NCI-H748 treated with DMSO at 0.1 percent for 48 hours (cell line): ENCODE measurements at places on chromosomes 3 and 15.

GRCh38 chr15:56817321-56818080 is 84.2 kb upstream of the ZNF280D start:
- no peak for DNase-seq

DNA sequence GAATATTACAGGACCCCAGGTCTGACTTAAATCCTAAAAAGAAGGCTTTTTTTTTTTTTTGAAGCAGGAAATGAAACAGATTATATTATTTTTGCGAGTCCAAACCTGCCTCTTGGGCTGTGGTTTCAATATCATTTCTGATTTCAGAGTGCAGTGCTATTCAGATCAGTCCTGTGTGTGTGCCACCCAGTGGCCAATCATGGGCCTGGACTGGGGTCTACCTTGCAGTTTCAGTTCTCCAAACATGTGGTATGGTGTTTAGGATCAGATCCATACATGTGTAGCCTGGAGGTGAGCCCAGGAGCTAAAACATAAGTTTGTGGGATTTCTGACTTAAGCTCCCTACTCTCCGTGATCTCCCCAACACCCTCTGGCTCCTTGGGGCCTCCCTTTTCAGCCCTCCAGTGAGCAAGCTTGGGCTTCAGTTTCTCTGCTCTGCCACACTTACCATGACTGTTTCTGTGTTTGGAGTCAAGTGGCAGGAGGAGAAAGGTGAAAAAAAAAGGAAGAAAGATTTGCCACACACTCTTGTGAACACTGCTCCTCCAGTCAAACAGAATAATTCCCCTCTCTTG is 12.1 kb upstream of the THSD4 start:
- DNase-seq, result no peak

- no peak for DNase-seq
These were observed 96.3 kb downstream of the NUP210 start for GRCh38 chr3:13323822-13324221.

DNA sequence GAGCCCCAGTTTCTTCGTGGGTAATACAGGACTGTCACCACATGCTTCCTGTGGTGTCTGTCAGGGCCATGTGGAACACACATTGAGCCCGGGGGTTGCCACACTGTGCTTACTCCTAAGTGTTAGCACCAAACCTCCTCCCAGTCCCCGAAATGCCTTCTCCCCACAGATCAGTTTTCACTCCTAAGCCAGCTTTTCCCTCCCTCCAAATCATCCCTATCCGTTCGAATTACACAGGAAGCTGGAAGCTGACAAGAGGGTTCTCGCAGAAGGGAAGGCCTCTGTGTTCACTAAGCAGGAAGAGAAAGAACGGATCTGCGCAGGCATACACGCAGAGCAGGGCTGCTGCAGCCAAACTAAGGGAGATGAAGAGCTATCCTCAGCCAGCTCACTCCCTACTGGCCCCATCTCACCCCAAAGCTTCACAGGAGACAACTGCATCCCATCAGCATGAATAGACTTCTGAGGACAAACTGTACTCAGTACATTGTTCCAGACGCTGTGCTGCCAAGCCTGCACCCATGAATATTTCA is 32.3 kb downstream of the XXYLT1 start:
- no peak for DNase-seq

- peak; percentile 3 for DNase-seq
These were observed 744.0 kb upstream of the SGO1 start for GRCh38 chr3:20930034-20930433.

DNA sequence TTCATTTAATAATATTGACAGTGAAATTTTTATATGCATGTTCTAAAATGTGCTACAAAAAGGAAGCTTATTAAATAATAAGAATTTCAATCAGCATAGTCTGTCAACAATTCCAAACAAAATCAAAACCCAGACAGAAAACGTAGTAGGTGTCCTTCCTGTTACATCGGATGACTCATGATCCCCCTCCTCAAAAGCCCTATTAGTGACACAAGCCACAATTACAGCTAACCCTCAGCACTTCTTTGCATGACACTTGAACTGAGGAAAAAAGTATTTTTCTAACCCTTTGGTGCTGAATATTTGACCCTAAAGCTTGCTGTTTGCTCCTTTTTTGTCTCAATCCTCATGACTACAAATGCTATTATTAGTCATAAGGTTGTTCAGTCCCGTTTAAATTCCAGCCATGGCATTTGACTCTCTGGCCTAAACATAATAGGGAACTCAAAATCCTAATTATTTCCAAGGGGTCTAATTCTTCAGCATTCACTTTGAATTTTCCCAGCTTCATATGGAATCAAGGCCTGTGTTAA is 78.1 kb downstream of the COL8A1 start:
- DNase-seq, result no peak

GRCh38 chr3:154122552-154122911 is 1.3 kb downstream of the ARHGEF26 start:
- DNase-seq, result no peak

- no peak for DNase-seq
These were observed 809.7 kb downstream of the NR2F2 start for GRCh38 chr15:97140216-97140615.

DNA sequence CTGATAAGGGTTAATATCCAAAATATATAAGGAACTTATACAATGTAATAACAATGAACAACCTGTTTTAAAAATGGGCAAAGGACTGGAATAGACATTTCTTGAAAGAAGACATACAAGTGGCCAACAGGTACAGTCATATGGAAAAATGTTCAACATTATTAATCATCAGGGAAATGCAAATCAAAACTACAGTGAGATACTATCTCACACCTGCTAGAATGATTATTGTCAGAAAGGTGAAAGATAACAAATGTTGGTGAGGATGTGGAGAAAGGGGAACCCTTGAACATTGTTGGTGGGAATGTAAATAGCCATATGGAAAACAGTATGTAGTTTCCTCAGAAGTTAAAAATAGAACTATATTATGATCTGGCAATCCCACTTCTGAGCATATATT is 20.4 kb downstream of the GOLM2 start:
- DNase-seq, result no peak

DNA sequence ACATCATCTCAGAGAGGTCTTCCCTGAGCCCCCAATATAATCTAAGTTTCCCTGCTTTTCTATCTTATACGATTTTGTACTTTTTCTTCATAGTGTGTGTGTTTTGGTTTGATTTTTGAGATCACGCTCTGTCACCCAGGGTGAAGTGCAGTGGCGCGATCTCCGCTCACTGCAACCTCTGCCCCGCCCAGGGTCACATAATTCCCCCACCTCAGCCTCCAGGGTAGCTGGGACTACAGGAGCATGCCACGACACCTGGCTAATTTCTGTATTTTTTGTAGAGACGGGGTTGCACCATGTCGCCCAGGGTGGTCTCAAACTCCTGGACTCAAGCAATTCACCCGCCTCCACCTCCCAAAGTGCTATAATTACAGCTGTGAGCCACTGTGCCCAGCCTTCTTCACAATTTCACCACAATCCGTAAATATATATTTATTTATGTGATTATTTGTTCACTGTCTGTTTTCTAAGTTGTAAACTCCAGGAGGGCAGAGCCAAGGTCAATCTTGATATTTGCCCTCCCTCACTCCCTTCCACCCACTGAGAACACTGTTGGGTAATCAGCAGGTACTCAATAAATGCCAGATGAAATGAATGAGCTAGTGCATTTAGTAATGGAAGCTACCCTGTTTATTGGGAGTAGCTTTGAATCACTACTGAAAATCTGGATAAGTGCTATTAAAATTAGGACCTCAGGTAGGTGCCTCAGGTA is 547 bp upstream of the KNSTRN start:
- no peak for DNase-seq

DNA sequence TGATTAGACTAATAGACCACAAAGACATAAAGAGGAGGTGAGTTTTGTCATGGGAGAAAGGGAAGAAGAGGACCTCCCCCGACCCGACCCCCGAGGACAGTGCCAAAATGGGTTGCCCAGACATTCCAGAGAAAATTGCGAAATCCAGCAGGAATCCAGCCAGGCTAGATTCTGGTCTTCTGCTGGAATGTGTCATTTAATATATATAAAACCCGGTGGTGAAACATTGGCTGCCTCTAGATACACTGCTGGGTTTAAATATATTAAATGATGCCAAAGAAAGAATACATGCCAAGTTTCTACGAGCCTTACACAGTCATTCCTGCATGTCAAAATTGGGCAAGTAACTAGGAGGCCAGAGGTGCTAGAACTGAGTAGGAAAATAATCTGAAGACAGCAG is 45.3 kb upstream of the SPESP1 start:
- DNase-seq, result no peak

GRCh38 chr15:64699751-64700388 is 75.5 kb downstream of the RBPMS2 start:
- no peak for DNase-seq
